ENCODE measurements at places on chromosomes 4 and X.

GRCh38 chr4:140497747-140498636 is at the start of gene MGAT4D:
MGAT4D (minus strand) TSS chr4:140498293; CDS start chr4:140498222, 71 bp downstream.
- peak; percentile 2 for DNase-seq

GRCh38 chrX:10725071-10725470 is 104.7 kb upstream of the MID1 start:
- DNase-seq = peak; percentile 2

- peak; percentile 55 for DNase-seq
Measured at GRCh38 chr4:153466949-153467896, 1.1 kb downstream of the TMEM131L start.

GRCh38 chrX:137194164-137194563 is 160.4 kb upstream of the GPR101 start:
- peak; percentile 55 for DNase-seq

DNA sequence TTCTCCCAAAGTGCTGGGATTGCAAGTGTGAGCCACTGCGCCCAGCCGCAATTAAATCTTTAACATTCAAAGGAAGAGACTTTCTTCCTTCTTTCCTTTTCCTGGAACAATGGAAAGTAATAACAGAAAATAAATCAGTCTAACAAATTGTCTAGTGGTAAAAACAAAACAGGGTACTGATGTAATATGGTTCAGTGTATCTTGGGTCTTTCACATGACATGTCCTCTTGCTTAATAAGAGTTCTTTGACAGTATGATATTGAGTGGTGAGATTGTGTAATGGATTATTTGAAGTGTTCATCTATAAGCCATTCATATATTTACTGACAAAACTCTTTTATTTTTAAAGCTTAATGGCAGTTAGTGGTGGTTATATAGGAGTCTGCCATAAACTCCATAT is 256.6 kb downstream of the SPRY1 start:
- no peak for DNase-seq

DNA sequence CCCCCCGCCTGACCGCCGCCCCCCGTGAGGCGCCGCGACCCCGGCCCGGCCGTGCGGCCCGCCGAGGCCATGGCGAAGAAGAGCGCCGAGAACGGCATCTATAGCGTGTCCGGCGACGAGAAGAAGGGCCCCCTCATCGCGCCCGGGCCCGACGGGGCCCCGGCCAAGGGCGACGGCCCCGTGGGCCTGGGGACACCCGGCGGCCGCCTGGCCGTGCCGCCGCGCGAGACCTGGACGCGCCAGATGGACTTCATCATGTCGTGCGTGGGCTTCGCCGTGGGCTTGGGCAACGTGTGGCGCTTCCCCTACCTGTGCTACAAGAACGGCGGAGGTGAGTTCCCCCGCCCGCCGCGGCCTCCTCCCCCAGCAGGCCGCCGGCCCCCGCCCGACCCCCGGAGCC is 780 bp downstream of the SLC6A8 start:
- DNase-seq = no peak

DNA sequence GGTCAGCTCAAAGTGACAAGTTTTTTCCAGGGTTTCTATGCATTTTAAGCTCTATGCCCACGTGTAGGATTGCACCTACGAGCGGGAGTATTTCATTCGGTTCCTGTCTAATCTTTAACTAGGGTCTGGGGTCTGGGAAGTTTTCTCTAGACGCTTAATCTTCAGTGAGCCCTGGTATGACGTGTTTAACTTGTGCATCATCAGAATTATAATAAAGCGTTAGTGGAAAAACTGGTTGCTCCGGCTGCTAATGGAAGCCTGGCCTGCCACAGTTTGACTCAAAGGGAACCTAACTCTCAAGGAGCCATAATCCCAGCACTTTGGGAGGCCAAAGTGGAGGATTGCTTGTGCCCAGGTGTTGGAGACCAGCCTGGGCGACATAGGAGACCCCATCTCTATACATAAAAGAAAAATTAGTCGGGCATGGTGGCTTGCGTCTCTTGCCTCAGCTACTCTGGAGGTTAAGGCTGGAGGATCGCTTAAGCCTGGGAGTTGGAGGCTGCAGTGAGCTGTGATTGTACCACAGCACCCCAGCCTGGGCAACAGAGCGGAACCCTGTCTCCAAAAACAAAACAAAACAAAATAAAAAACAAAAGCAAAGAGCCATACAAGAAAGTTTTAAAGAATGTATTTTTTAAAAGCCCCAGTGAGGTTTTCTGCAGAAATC is 30.2 kb downstream of the ARSD start:
- no peak for DNase-seq

DNA sequence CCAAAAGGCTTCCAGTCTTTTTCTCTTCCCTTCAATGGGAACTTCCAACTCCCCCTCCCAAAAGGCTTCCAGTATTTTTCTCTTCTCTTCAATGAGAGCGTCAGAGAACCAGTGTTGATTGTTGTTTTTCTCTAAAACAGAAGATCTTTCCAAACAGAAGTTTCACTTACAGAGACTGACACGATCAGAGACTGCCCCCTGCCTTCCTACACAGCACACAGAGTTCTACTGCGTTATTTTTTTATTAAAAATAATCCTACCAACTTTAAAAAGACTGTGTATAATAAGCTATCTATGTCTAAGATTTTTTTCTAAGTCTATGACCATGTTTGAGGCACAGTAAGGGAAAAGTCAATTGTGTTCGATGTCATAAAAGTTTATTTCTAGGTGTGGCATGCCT is 3.5 kb upstream of the HTR2C start:
- no peak for DNase-seq

- DNase-seq = no peak
Measured at GRCh38 chrX:153778181-153778580, 2.7 kb upstream of the SRPK3 start.

DNA sequence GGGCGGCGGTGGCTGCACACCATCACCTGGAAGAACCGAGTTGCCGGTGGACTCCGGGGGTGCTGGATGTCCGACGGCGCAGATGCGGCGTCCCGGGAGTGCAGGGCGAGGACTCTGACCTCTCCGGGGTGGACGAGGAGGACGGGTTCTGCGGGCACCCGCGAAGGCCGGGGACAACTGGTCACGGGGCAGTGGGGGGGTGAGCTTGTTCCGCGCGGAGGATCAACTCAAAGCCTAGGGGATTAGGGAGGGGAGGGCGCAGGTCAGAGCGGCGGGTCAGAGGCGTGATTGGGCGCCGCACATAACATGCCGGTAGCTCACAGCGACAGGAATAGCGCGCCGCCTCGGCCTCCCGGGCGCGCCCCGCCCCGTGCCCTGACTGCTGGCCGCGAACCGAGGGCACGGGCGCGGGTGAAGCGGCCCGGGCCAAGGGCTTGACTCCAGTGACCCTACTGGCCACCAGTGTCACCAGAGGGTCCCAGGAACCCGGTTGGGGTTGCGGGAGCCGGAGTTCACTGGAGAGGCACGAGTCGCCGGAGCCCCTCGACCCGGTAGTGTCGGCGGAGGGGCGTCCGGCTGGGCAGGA is at the start of gene KLHL34:
Gene KLHL34 (minus strand): TSS at position 179 of the 586 bp plus-strand sequence. CDS start 542 bp downstream, outside the sequence.
- no peak for DNase-seq

DNA sequence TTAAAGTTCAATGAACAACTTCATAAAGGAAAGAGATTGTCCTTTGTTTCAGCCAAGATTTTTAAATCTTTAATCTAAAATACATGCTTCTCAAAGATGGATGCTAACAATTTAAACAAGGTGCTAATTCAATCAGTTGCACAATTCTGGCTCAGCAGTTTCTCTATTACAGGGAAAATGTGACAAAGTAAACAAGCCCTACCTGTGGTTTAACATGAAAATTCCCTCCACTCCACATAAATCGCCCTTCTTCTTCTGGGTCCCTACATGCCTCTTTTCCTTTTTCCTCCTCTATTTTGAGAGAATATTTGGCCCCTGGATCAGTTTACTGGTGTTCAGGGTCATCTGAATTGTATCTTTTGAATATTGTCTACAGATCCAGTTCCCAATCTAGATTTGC is 80.6 kb downstream of the FRYL start:
- DNase-seq = no peak

GRCh38 chr4:60611762-60612496 is 588.2 kb upstream of the ADGRL3 start:
- DNase-seq = no peak

DNA sequence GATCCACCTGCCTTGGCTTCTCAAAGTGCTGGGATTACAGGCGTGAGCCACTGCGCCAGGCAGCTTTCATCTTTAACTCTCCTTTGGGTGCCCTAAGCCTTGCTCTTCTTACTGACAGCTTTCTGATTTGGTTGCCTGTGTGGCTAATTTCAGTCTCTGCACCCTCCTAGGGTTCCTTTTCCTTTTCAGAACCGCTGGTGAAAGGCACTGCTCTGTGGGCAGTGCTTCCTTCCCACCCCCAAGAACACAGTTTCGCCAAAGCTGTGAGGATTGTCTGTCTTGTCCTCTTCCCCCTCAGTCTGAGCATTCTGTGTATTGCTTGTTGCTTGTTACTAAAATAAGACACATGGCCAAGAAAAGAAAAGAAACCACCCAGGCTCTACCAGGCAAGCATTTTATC is 101.4 kb upstream of the FRMPD3 start:
- no peak for DNase-seq

- no peak for DNase-seq
Measured at GRCh38 chrX:120692319-120692718, 62.5 kb upstream of the C1GALT1C1 start.

- DNase-seq = no peak
Measured at GRCh38 chr4:39936565-39937418, 40.9 kb downstream of the PDS5A start.

GRCh38 chrX:53239474-53239873 is 14.5 kb upstream of the KDM5C start:
- DNase-seq = peak; percentile 56

DNA sequence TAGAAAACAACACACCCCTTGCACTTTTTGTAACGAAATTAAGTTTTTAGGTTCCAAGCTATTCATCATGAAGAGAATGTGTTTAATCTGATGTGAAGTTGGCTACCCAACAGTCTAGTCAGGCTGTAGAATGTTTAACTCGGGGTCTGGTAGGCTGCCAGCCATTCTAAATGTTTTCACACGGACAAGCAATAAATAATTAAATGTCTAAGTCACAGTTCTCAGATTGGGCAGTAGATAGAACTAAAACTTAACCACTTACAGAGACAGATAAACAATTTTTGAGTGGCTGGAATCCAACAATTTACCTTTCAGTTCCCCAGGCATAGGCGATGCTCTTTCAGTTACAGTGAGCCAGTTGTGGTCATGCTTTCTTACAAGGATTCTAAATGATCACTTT is 66.5 kb downstream of the CHIC2 start:
- DNase-seq = no peak

GRCh38 chr4:51835079-51835478 is 7.9 kb upstream of the DCUN1D4 start:
- DNase-seq = no peak

- DNase-seq = no peak
Measured at GRCh38 chr4:139794158-139794954, 128.7 kb downstream of the MGST2 start.

- no peak for DNase-seq
Measured at GRCh38 chr4:16579866-16580265, 318.6 kb downstream of the LDB2 start.

- no peak for DNase-seq
Measured at GRCh38 chr4:4559596-4559995, 17.7 kb upstream of the STX18 start.

DNA sequence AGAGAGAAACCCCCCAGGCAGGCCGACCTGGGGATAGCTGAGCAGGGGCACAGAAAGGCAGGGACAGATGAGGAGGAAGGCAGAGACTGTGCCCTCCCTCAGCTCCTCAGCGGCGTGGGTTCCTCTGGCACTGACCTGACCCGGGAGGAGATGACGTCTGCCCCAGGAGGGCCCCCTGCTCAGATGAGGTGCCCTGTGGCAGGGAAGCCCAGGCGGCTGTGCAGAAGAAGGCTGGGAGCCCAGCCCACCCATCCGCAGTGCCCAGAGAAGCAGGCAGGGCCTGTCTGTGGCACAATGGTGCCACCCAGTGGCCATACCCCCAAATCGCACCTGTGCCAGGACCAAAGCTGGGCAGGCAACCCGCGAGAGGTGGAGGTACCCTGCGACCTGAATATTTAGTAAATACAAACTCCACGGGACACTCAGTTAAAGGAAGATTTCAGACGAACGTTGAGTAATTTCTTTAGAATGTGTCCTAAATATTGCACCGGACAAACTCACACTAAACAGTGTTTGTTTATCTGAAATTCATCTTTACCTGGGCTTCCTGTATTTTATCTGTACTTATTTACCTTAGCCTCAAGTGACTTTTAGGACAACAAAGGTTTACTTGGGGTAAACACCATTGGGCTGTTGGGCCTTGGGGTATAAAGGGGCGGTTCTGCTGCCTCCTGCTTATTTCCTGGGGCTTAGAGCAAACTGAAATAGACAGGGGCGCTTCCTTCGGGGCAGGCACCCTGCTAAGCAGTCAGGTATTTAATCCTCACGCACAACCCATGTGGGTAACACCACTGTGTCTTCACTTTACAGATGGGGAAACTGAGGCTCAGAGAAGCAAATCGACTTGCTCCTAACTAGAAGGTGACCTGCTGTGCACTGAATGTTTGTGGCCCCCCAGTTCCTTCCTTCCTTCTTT is 46.5 kb upstream of the HMX1 start:
- DNase-seq = peak; percentile 73

DNA sequence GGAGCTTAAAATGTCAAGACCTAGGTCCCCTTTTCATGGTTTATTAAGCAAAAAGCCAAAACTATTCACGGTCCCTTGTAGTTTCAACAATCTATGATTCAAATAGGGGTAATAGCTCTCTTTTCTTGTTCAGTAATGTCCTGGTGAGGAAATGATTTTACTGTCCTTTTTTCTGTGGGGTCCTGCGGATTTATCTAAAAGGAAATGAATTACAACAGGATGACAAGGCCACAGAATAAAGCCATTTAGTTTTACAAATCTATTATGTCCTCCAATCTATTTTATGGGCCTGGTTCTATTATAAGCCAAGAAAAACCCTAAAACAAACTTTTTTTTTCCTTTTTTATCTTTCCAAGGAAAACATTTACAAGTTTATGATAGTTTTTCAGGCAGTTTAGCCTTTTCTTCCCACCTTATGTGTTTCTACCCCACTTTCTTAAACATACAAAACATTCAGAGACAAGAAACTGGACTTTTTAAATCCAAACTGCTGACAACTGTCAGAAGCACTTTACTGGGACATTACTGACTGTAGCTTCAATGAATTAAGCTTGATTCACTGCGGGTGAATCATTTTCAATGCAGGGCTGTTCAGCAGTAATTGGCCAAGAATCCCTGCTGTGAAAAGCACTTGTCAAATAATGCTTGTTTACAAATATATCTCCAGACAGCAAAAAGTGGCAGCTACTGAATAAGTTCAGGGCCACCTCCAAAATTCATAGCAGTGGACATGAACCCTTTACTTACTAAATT is 4.3 kb downstream of the EPHA5 start:
- no peak for DNase-seq

DNA sequence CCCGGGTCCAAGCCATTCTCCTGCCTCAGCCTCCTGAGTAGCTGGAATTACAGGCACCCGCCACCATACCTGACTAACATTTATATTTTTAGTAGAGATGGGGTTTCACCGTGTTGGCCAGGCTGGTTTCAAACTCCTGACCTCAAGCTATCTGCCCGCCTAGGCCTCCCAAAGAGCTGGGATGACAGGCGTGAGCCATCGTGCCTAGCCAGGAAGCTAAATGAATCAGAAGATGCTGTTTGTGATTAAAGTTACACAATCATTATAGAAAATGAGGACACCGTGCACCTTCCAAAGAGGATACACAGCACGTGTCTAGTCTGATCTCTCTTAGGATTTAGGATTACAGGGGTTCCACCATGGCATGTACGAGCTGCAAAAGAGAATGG is 99.6 kb downstream of the DHRSX start:
- no peak for DNase-seq

GRCh38 chr4:124459941-124460310 is 252.6 kb downstream of the ANKRD50 start:
- no peak for DNase-seq

- DNase-seq = no peak
Measured at GRCh38 chrX:11382930-11383329, 89.7 kb downstream of the AMELX start.

Data from NB4 (cell line).